ENCODE measurements at places on chromosomes 7 and 10.

DNA sequence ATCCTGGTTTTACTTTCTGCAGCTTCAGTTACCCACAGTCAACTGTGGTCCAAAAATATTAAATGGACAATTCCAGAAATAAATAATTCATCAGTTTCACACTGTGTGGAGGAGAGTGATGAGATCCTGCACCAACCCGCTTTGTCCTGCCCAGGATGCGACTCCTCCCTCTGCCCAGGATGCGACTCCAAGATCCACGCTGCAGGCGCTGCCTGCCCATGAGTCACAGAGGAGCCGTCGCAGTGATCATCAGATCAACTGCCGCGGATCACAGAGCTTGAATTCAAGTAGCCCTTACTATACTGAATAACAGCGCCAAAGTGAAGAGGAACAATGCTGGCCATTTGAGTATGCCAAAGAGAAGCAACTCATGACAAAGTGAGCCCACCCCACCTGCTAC lies 61.5 kb downstream of the GRB10 start:
- ATAC-seq, result no peak

- ATAC-seq, result peak; percentile 55
These were observed 18.7 kb upstream of the CBLL1 start for GRCh38 chr7:107725138-107725740.

DNA sequence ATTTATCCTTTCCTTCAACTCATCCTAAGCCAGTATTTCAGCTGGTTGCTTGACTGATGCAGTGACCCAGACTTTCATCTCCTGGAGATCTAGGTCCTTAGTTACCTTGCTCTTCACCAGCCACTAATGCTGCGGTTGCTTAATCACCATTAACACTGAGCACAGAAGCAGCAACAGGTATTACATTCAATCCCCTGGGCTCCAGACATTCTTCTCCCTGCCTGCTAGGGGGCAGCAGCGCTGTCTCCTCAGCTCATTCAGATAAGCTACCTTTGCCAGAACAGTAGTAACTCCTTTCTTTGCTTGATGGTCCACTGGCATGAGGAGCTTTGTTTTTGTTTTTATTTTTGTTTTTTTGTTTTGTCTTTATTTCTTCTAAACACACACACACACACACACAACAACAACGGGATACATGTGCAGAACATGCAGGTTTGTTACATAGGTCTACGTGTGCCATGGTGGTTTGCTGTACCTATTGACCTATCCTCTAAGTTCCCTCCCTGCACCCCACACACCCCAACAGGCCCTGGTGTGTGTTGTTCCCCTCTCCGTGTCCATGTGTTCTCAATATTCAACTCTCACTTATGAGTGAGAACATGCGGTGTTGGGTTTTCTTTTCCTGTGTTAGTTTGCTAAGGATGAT lies 1043.2 kb upstream of the C7orf33 start:
- no peak for ATAC-seq

GRCh38 chr7:30253796-30254165 lies 30.6 kb upstream of the ZNRF2 start:
- no peak for ATAC-seq

- no peak for ATAC-seq
These were observed 70.9 kb downstream of the SYPL1 start for GRCh38 chr7:106041140-106041717.

GRCh38 chr10:101724446-101724845 lies 29.5 kb upstream of the FBXW4 start:
- no peak for ATAC-seq

DNA sequence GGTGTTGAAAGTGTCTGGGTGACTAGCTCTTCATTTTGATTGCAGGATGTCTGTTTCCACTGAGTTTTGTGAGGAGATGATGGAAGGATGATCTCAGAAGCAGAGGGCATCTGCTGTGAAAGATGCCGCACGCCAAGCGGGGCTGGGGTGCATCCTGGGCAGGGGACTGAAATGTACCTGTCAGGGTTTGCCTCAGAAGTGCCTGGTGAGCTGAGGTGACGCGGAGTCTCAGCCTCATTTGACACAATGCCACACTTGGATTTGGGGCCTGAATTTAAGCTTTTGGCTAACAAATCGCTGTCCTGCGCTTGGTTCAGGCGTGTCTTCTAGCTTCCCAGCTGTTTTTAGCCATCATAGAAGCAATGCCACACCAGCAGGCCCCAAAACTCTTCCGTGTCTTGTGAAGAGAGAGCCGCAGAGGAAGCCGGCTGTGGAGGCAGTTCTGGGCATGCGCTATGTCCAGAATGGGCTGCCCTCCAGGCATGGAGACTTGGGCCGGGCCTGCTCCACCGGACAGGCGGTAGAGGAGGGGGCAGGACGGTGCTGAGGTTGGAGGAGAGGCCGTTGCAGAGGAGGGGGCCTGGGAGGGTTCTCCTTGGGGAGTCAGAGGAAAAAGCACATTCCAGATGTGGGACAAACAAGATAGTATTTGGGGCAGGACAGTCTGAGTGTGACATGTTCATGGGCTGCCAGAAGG lies 31.2 kb downstream of the WDR86 start:
- no peak for ATAC-seq

DNA sequence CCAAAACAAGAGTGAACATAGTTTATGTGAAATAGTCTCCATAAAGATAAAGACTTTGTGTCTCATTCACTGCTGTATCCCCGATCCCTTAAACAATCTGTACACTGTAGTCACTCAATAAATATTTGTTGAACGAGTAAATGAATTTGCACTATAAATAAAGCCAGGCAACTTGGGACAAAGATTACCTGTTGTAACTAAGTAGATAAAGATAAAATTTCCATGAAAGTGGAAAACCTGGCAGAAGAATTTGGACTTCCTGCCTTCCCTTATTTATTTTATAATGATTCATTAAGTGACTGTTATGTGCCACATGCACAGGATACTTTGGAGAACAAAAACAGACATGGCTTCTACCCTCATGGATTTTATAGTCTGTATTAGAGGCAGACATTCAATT lies 277.7 kb upstream of the KAT6B start:
- ATAC-seq, result no peak

GRCh38 chr10:44390585-44391072 lies 5.7 kb upstream of the CXCL12 start:
- no peak for ATAC-seq

DNA sequence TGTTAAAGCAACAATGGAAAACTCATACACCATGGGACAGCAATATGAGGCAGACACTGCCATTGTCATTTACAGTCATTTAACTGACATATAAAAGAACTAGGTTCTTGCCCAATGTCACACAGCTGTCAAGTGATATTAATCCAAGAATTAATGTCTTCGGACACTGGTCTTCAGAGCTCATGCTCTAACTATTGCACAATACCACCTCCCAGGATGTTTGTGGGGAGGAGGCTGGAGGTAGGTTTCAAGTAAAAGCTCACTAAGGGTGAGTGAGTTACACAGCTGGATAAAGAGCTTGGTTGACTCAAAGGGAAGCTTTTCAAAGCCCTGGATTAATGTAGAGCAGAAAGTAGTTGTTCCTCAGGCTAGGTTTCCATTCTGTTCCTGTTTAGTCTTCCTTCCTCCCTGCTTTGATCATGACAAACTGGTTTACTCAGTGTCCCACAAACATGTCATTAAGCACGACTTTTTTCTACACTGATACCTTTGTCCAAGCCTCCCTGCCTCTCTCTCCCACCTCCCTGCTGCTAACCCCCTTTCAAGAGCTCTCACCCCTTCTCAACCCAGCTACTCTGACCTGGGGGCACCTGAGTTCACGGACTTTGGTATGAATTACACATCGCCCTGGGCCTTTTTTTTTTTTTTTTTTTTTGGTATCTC lies 987 bp upstream of the EXOC6 start:
- no peak for ATAC-seq

DNA sequence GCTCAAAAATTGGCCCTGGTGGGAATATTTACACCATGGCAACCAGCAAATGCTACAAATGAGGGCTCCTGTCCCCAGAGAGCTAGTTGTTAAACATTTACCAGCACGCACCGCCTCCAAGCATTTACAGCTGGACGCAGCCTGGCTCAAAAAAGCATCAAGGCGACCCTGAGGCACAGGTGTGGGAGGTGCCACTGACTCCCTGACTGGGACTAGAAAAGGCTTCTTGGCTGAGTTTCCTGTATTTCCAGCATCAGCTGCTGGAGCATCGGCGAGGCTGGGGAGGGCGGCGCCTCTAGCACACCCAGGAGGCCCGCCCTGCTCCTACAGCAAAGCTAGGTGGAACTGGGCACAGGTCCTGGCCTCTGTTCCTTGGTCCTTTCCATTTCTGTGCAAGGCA lies 43.5 kb upstream of the ZRANB1 start:
- ATAC-seq, result no peak

GRCh38 chr7:25855854-25856782 lies 295.9 kb upstream of the NFE2L3 start:
- ATAC-seq, result no peak

Data from activated CD4-positive, CD25-positive, alpha-beta regulatory T cell treated with anti-CD3 and anti-CD28 coated beads, Interleukin-2, amount 50 U/mL, for 24 hours (primary cell).